A673 (cell line): ENCODE measurements at places on chromosomes 11 and 22. TPM values are rescaled to one million over a fixed set of nuclear protein-coding genes. Genes with fewer than 3 reads are reported as not detected.

GRCh38 chr11:23976841-23977271 lies 520.0 kb upstream of the LUZP2 start:
- no peak for DNase-seq

DNA sequence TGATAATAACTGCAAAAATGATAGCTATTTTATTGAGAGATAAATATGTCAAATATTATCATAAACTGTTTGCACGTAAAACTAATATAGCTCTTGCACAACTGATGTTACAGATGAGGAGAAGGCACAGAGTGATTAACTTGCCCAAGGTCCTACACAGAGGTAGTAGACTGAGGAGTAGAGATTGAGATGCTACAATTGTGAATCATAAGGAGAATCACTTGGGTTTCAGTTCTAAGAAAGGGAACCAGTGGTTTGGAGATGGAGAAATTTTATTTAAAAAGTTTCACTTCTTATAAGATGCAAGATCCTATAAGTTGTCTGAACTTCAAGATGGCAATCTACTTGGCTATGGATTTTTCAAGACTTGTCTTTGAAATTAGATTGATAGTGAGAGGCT lies 224.8 kb upstream of the RAG2 start:
- DNase-seq = no peak

DNA sequence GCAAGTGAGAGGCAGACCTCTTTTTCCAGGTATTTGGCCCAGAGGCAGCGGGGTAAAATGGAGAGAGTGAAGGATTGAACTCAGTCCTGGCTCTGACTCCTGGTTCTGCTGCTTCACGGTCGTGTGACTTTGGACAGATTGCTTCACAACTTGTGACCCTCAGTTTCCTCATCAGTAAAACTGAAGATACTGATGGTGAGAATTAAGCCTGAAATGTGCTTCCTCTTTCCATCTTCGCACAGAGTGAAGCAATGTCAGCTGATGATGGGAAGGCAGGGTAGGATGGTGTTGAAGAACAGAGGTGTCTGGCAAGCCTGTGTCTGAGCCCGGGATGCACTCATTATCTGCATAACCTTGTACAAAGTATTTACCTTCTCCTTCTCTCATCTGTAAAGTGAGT lies 59.0 kb downstream of the UBASH3B start:
- no peak for DNase-seq

- no peak for DNase-seq
Observed at GRCh38 chr11:76119779-76120178, 86.5 kb downstream of the WNT11 start.

GRCh38 chr11:9274499-9275258 lies 9.5 kb upstream of the DENND5A start:
- DNase-seq = no peak

DNA sequence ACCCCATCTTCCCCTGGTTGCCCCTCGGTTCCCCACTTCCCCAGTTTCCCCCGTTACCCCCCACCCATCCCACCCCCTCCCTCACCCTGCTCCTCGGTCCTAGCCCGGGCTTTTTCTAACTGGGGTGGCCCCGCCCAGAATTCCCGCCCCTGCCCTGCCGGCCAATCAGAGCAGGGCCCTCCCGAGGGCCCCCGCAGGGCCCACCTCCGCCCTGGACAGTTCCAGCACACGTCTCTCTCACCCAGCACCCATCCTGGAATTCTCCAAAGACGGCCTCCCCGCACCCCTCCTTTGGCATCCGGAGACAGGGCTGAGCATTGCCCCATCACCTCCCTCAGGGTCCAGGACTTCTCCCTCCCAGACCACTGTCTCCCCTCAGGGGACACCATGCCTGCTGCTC lies at the start of gene H19:
H19 (minus strand) TSS at position 88 of the 400 bp plus-strand sequence.
- DNase-seq = no peak

DNA sequence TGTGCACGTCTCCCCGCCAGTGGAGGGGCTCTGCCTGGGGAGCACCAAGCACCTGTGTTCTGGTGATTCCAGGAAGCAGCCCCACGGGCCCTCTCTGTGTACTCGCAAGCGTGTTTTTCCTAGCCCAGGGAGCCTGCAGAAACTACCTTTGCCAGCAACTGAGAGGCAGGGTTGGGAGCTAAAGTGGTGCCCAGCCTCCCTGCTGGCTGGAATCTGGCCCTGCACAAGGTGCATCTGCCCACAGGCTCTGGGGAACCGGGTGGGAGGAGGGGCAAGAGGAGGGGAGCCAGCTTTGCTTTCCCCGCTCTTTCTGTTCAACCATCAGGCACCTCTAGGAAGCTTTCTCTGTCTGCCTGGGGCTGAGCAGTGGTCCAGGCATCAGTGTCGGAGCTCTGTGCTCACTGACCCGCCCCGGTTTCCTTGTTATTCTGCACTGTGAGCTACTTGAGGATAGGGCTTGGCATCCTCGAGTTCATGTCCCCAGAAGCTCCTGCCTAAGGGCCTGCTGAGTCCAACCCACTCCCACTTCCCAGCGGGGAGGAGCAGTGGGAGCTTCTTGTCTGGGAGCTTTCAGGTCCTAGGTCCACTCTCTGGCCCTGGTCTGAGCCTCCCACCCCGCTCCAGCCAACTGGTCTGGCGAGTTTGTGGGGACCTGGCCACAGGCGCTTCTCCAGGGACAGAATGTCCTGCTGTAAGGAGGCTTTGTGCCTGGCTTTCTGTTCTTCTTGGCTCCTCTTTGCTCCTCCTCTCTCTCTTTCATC lies 14.9 kb downstream of the DAGLA start:
- no peak for DNase-seq

- no peak for DNase-seq
Observed at GRCh38 chr11:88520391-88520790, 182.9 kb upstream of the CTSC start.

DNA sequence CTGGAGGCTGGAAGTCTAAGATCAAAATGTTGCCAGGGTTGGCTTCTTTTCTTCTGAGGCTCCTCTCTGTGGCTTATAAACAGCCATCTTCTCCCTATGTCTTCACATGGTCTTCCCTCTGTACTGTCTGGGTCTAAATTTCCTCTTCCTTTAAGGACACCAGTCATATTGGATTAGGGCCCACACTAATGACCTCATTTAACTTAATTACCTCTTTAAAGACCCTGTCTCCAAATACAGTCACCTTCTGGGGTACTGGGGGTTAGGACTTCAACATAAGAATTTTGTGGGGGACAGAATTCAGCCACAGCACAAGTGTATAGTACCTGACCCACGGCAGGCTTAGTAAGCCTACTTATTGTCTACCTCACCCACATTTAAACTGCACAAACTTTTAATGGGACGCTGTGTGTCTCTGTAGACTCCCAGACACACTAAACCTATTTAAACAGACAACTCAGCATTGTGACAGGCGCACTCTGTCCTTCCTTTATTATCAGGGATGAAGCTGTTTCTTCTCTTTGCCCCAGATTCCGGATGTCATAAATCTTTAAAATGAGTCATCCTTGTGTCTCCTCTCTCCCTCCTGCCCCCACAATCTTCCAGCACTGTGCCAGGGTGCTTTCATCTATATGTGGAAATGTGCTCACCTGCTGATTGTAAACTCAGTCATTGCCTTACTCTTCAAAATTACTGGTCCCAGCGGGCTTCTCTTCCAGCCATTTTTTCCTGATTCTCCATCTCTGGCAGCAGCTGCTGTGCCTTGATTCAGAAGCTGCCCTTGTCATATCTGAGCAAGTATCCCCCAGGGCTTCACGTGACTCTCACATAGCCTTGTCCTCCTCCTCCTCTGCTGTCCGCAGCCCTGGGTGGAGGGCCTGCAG lies 5.4 kb upstream of the MAPK8IP1 start:
- peak; percentile 99 for DNase-seq

DNA sequence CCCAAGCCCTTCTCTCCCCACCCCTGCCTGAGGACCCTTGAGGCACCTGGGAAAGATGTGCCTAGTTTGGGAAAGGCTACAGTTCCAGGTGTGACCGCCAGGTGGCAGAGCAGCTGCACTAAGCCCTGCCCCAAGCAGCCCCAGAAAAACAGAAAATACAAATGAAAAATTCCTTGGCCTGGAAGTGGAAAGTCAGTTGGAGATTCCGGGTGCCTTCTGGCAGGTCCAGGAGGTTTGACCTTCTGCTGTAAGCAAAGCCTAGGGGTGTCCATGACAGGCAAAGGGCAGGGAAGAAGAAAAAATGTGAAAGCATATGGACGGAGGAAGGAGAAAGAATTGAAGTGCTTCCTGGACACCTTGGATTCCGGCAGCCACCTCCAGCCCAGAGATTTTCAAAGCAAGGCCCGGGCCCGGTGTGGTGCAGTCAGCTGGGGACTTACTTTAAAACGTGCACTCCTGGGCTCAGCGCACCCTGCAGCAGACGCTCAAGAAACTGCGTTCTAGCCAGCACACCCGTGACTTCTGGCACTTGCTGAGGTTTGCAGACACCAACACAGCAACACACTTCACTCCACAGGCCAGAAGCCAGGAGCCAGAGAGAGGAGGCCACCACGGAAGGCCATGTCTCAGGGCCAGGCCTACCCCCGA lies 37.3 kb upstream of the SLC22A12 start:
- DNase-seq = peak; percentile 52

- DNase-seq = no peak
Observed at GRCh38 chr11:130159657-130160497, at the start of gene ST14. ST14 (plus strand) TSS chr11:130159782; CDS start chr11:130159980, 198 bp downstream.

DNA sequence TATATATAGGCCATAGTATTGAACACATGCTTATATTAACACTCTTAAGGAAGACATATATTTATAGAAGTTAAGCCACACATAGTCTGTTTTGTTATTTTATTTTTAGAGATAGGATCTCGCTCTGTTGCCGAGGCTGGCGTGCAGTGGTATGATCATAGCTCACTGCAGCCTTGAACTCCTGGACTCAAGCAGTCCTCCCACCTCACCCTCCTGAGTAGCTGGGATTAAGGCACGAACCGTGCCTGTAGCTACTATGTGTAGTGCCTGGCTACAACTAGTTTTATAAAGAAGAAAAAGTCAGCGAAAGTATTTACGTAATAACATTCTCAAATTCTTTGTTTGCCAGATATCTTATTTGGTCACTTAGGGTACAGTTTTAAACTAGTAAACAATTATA lies 5.6 kb upstream of the UCP2 start:
- no peak for DNase-seq

GRCh38 chr22:43745411-43745770 lies 66.7 kb downstream of the EFCAB6 start:
- DNase-seq = no peak

DNA sequence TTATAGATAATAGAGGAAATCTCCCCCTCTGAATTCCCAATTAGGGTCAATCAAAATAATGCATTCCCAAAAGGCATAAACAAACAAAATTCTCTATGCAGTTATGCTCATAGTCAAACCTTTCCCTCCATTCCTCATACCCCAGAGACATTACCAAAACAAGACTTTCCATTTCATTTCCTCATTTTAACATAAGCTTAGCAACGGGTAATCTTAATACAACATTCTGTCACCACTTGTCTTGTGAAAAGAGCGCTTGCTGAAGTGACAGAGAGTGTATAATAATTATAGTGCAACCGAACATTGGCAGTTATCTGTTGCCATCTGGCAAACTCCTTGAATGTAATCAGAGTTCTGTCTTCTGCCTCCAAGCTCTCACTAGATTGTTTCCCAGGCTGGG lies 1.2 kb upstream of the SLN start:
- DNase-seq = no peak

DNA sequence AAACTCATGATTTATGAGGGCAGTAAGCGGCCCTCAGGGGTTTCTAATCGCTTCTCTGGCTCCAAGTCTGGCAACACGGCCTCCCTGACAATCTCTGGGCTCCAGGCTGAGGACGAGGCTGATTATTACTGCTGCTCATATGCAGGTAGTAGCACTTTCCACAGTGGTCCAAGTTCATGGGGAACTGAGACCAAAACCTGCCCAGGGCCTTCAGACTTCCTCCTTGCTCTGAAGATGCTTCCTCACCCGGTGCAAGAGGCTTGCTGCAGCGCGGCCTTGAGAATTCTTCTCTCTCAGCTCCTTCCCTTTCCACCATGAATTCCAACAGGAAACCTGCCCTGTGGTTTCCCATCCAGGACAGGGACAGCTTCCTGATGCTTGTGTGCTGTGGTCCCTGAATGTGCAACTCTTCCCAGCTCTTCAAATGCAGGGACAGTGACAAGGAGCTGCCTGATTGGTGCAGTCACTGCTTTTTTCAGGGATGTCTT lies 53.9 kb downstream of the GGTLC2 start:
- DNase-seq = no peak

DNA sequence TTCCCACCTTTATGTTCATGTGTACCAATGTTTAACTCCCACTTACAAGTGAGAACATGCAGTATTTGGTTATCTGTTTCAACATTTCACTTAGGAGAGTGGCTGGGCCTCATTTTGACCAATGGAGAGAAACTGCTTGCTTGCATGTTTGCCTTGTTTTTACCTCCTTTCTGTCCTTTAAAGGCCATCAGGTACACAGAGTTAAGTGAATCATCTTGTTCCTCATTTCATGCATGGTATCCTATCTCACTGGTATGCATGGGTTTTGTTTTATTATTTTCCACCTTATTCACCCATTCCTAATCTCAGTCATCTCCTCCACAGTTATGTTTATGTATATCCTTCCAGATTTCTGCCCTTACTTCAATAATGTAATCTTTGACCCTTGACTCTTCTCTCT lies 101.0 kb downstream of the ELP4 start:
- no peak for DNase-seq

GRCh38 chr11:134474942-134475341 lies 62.9 kb upstream of the B3GAT1 start:
- DNase-seq = no peak

DNA sequence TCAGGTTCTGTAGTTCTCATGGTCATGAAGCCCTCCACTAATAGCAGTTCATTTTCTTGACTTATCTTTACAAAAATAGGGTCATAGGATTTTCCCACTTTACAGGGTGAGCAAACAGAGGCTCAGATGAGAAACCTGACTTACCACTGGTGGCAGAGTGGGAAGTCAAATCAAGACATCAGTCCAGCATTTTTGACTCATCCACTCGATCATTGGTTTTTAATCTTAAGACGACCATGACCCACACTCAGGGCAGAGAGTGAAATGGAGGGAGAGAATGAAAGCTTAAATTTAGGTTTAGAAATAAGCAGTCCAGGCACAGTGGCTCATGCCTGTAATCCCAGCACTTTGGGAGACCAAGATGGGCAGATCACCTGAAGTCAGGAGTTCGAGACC lies 42.1 kb downstream of the RTL6 start:
- DNase-seq = no peak

GRCh38 chr11:773830-774229 lies 3.5 kb downstream of the GATD1 start:
- no peak for DNase-seq

DNA sequence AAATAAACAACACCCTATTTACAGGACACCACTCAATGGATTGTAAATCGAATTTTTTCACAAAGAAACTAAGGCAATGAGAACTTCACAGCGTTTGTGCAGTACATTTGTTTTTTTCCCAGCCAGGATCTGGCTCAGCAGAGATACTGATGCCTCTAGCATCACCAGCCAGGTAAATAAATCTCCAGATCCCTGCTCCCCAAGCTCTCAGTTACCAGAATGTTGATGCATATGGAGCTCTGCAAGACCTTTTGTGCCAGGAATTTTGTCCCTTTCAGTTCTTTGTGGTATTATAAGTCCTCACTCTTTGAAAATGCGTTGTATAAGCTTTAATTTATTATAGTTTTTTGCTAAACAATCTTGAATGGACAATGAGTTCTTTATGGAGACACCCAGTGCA lies 137.6 kb downstream of the MSANTD4 start:
- DNase-seq = no peak

GRCh38 chr11:129770993-129771392 lies 44.7 kb upstream of the TMEM45B start:
- no peak for DNase-seq

OR5M11 gene
- not detected in 2 replicates for total RNA-seq

OTOG gene
- total RNA-seq = not detected in 2 replicates

NLRP14 gene
- not detected in 2 replicates for total RNA-seq

KCNK4 gene
- 0.26 TPM in 1 of 2 replicates, not detected in the other for total RNA-seq

TSGA10IP gene
- total RNA-seq = not detected in 2 replicates

KCTD14 gene
- 0.45 and 1.2 TPM in 2 replicates for total RNA-seq

CD3G gene
- total RNA-seq = not detected in 2 replicates
